ENCODE measurements at places on chromosomes 1 and 21.

- no peaks in the 10 kb centered on the region for H3K36me3 ChIP-seq
- peak overlapping the region; percentile 92 for H3K27ac ChIP-seq
- H3K27me3 ChIP-seq: no peaks in the 10 kb centered on the region
- H3K4me1 ChIP-seq: peaks cover 32% of the 10 kb centered on the region
Observed at GRCh38 chr21:17819877-17820229, 697 bp upstream of the C21orf91 start.

GRCh38 chr21:42231756-42232155, 12.8 kb downstream of the ABCG1 start:
- H3K4me1 ChIP-seq: peaks cover 72% of the 10 kb centered on the region
- no peaks in the 10 kb centered on the region for H3K36me3 ChIP-seq
- no peak for DNase-seq
- H3K27me3 ChIP-seq: no peaks in the 10 kb centered on the region

DNA sequence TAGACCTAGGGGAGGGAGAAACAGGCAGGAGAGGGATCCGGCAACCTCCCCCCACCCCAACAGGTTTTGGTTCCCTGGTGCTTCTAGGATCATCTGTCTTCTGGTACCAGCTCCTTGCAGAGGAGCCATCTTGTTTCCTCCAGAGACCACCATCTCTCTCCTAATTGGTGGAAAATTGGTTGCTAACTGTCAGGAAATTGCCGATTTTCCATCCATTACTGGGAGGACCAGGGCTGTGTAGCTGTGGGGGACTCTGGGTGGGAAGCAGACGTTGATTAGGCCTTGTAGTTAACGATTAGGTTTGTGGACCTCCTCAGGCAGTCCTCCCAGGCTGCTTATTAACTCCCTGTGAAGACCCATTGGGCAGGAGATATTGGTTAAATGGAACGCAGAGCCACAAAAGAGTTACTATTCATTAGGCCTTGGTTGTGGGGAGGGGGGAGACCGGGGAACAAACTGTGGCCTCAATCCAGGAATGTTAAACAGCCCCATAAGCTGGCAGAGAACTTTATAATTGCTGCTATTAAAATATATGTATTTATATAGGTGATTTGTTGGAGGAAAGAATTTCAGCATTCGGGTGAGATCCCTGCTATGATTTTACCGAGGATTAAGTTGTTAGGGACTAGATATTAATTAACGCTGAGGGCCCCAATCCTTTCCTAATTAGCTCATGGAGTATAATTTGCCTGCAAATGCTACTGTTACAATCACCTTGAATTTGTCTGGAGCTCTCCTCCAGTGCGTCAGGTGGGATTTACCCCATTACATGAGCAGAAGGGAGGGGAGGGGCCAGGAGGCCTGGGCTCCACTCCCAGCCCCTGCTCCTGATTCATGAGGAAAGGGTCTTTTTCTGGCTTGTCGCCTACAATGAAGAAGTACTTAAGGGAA, 61.2 kb upstream of the TRABD2B start:
- H3K27me3 ChIP-seq: no peaks in the 10 kb centered on the region
- H3K4me3 ChIP-seq: no peak overlapping the region
- H3K27ac ChIP-seq: no peak overlapping the region
- no peaks in the 10 kb centered on the region for H3K36me3 ChIP-seq

GRCh38 chr1:186575348-186575747, 104.9 kb downstream of the PTGS2 start:
- peaks cover 5% of the 10 kb centered on the region for H3K4me1 ChIP-seq
- no peaks in the 10 kb centered on the region for H3K27me3 ChIP-seq
- no peak for DNase-seq
- H3K36me3 ChIP-seq: no peaks in the 10 kb centered on the region
- H3K27ac ChIP-seq: no peak overlapping the region

- DNase-seq: no peak
- H3K4me1 ChIP-seq: peaks cover 88% of the 10 kb centered on the region
- peak overlapping the region; percentile 99 for H3K27ac ChIP-seq
- no peaks in the 10 kb centered on the region for H3K27me3 ChIP-seq
- H3K36me3 ChIP-seq: no peaks in the 10 kb centered on the region
Observed at GRCh38 chr1:156495401-156496140, 5.0 kb downstream of the MEF2D start.

GRCh38 chr1:56376188-56376984, 203.0 kb downstream of the PLPP3 start:
- H3K27me3 ChIP-seq: no peaks in the 10 kb centered on the region
- no peak overlapping the region for H3K4me3 ChIP-seq
- peak overlapping the region; percentile 64 for H3K27ac ChIP-seq
- peaks cover 55% of the 10 kb centered on the region for H3K4me1 ChIP-seq
- H3K36me3 ChIP-seq: no peaks in the 10 kb centered on the region

GRCh38 chr1:109314795-109315194, 8.0 kb upstream of the MYBPHL start:
- H3K4me3 ChIP-seq: no peak overlapping the region
- H3K4me1 ChIP-seq: no peaks in the 10 kb centered on the region
- no peak for DNase-seq
- H3K27me3 ChIP-seq: no peaks in the 10 kb centered on the region

DNA sequence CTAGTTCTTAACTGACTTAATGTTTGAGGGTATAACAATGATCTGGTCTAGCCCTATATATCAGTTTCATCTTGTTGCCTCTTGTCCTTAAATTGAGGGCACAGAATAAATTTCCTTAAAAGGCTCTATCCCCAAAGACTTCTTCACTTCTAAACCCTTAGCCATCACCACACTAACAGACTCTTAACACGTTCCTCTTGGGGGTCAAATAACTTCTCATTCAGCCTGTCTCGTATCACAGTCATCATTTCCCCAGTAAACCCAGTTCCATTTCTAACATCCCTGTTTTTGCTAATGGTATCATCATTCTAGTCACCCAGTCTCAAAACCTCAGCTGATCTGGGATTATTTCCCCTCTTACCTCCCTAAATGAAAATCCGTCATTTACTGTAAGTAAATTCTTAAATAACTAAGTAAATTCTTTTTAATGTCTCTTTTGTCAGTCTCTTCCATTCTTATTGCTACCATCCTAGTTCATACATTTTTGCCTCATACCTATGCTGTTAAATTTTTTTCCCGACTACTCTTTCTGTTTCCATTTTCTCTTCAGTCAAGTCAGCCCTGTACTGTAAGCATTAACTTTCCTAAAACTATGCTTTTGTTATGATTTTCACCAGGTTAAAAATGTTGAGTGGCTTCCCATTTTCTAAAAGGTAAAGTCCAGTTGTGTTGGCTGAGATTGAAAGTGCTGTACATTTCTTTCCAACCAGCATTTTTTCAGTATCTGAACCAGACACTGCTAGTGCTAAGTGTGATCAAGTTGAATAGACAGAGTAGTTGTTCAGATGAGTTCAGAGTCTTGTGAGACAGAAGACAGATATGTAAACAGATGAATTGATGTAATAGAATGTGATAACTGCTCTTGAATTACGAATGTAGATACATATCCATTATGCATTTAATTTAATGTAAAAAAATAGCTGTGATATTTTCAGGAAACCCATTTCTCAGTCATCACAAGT, 6.9 kb downstream of the CTTNBP2NL start:
- no peaks in the 10 kb centered on the region for H3K27me3 ChIP-seq
- no peak for DNase-seq
- H3K4me3 ChIP-seq: no peak overlapping the region
- H3K27ac ChIP-seq: no peak overlapping the region
- peaks cover 75% of the 10 kb centered on the region for H3K4me1 ChIP-seq

DNA sequence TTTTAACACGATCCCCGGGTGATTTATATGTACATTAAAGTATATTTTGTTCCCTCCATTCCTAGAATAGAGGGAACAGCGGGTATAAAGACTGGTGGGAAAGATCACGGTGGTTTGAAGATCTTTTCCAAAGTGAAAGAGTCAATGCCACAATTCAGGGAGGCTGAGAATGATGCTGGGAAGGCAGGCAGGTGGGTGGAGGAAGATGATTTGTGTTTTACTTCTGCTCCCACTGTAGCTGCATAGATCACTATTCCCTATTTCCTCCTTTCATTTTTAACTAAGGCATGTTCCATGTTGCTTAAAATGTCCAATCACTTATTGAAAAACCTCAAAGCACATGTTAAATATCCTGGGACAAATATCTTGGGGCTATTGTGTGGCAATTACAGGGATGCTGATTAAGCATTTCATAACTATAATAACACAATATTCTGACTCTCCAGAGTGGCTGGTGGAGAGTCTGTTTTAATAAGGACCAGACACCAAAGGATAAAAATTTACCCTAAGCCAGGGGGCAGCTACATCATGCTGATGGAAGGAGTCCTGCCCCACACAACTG, 8.4 kb upstream of the LYST start:
- H3K4me3 ChIP-seq: no peak overlapping the region
- DNase-seq: no peak
- H3K27me3 ChIP-seq: no peaks in the 10 kb centered on the region

- H3K4me1 ChIP-seq: no peaks in the 10 kb centered on the region
- no peak overlapping the region for H3K4me3 ChIP-seq
- no peak for DNase-seq
- no peak overlapping the region for H3K27ac ChIP-seq
- H3K36me3 ChIP-seq: no peaks in the 10 kb centered on the region
- no peaks in the 10 kb centered on the region for H3K27me3 ChIP-seq
Observed at GRCh38 chr1:110487726-110488125, 31.2 kb downstream of the KCNA10 start.

- no peak overlapping the region for H3K27ac ChIP-seq
- H3K36me3 ChIP-seq: peaks cover 5% of the 10 kb centered on the region
- DNase-seq: no peak
- no peak overlapping the region for H3K4me3 ChIP-seq
- H3K4me1 ChIP-seq: peaks cover 86% of the 10 kb centered on the region
Observed at GRCh38 chr1:231410036-231410612, 12.0 kb downstream of the EGLN1 start.

DNA sequence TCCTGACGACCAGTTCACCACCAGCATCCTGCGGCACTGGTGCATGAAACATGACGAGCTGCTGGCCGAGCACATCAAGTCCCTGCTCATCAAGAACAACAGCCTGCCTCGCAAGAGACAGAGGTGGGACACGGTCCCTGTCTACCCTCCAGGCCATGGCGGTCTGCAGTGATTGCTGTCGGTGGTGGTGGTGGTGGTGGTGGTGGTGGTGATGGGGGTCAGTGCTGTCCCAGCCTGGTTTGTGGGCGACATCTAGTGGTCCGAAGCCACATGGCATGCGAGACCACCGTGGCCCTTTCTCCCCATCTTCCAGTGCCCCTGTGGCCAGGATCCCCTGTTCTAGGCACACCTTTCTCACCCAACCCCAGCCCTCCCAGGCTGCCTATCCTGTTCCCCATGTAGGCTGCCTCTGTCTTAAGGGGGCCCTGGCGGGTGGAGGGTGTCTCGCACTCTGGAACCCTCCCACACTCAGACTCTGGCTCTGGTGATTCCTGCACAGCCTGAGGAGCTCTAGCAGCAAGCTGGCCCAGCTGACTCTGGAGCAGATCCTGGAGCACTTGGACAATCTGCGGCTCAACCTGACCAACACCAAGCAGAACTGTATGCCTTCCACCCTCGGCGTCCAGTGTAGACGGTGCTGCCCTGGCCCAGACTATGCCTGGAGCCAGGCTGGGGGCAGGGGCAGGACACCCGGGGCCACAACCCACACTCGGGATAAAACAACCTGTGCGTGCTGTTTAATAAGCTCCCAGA, 3.2 kb upstream of the SLC27A3 start:
- no peaks in the 10 kb centered on the region for H3K27me3 ChIP-seq
- peaks cover 42% of the 10 kb centered on the region for H3K4me1 ChIP-seq
- DNase-seq: no peak
- no peak overlapping the region for H3K4me3 ChIP-seq
- peak overlapping the region; percentile 37 for H3K27ac ChIP-seq
- no peaks in the 10 kb centered on the region for H3K36me3 ChIP-seq

GRCh38 chr1:58683519-58683918, 16.3 kb downstream of the MYSM1 start:
- H3K36me3 ChIP-seq: peaks cover 24% of the 10 kb centered on the region
- no peaks in the 10 kb centered on the region for H3K27me3 ChIP-seq
- H3K27ac ChIP-seq: no peak overlapping the region
- no peak for DNase-seq
- no peak overlapping the region for H3K4me3 ChIP-seq
- no peaks in the 10 kb centered on the region for H3K4me1 ChIP-seq
